Mesendoderm (in vitro differentiated cells): ENCODE measurements at places on chromosomes 5 and 9.

GRCh38 chr5:669111-669841, 23.9 kb downstream of the TPPP start:
- no peaks in the 10 kb centered on the region for H3K4me1 ChIP-seq
- DNase-seq: peak; percentile 49
- H3K36me3 ChIP-seq: no peaks in the 10 kb centered on the region
- H3K27me3 ChIP-seq: no peaks in the 10 kb centered on the region
- H3K27ac ChIP-seq: no peak overlapping the region
- no peak overlapping the region for H3K4me3 ChIP-seq

DNA sequence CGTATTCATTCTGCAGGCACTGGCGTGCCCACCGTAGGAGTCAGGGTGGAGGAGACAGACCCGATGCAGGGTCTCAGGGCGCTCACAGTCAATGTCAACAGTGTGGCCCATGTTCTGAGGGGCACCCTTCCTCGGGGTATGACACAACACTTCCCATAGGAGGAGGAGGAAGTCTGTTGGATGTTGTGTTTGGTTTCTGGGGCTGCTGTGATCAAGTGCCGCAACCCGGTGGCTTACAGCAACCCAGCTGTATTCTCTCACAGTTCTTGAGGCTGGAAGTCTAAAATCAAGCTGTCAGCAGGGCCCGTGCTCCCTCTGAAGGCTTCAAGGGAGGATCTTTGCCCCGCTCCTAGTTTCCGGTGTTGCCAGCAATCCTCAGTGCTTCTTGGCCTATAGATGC, 5.6 kb upstream of the HNRNPAB start:
- H3K4me3 ChIP-seq: no peak overlapping the region
- no peak for DNase-seq
- no peaks in the 10 kb centered on the region for H3K4me1 ChIP-seq
- no peak overlapping the region for H3K27ac ChIP-seq

DNA sequence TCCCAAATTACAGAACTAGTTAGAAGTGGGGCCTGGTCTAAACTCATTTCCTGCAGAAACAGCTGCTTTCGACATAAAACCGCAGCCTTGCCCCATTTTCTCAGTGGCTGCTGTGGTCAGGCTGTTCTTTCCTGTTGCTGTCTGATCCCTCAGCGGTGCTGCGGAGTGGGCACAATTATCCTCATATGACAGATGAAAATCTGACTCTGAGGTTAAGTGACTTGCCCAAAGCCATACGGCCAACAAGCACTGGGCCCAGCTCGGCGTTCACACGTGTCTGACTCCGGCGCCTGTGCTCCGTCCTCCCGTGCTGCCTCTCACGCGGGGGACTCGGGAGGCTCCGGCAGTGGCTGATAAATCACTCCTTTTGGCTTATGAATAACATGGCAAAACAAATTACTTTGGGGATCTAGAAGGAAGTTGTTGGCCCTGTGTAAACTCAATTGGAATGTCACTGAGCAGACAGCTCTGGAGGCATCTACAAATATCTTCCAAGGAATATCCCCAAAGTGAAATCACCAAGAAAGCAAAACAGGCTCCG, 142.6 kb upstream of the LMX1B start:
- H3K36me3 ChIP-seq: no peaks in the 10 kb centered on the region
- H3K27ac ChIP-seq: peak overlapping the region; percentile 14
- no peak for DNase-seq
- no peak overlapping the region for H3K4me3 ChIP-seq
- no peaks in the 10 kb centered on the region for H3K4me1 ChIP-seq

GRCh38 chr9:126965541-126966428, 51.2 kb downstream of the RALGPS1 start:
- DNase-seq: peak; percentile 70
- no peaks in the 10 kb centered on the region for H3K27me3 ChIP-seq
- no peak overlapping the region for H3K4me3 ChIP-seq
- H3K4me1 ChIP-seq: no peaks in the 10 kb centered on the region

GRCh38 chr9:114666851-114667250, 9.2 kb upstream of the TEX53 start:
- DNase-seq: no peak
- no peak overlapping the region for H3K4me3 ChIP-seq
- H3K36me3 ChIP-seq: no peaks in the 10 kb centered on the region
- no peaks in the 10 kb centered on the region for H3K4me1 ChIP-seq
- no peaks in the 10 kb centered on the region for H3K27me3 ChIP-seq

DNA sequence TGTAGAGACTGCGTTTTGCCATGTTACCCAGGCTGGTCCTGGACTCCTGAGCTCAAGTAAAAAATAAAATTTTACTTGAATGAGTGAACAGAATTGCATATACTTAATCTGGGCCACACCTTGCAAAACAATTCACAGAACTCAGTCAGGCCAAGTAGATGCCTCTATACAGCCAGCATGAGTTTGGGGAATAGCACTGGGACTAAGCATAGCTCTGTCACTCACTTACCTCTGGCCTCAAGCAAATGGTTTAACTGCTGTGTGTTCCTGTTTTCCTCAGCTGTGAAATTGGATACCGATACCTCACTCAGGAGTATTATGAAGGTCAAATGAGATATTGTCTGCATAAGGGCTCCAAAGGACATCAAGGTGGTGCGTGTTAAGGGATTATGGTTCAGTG, 10.9 kb upstream of the FRMPD1 start:
- H3K4me1 ChIP-seq: no peaks in the 10 kb centered on the region
- no peak overlapping the region for H3K4me3 ChIP-seq
- H3K36me3 ChIP-seq: no peaks in the 10 kb centered on the region
- no peak for DNase-seq
- no peak overlapping the region for H3K27ac ChIP-seq

DNA sequence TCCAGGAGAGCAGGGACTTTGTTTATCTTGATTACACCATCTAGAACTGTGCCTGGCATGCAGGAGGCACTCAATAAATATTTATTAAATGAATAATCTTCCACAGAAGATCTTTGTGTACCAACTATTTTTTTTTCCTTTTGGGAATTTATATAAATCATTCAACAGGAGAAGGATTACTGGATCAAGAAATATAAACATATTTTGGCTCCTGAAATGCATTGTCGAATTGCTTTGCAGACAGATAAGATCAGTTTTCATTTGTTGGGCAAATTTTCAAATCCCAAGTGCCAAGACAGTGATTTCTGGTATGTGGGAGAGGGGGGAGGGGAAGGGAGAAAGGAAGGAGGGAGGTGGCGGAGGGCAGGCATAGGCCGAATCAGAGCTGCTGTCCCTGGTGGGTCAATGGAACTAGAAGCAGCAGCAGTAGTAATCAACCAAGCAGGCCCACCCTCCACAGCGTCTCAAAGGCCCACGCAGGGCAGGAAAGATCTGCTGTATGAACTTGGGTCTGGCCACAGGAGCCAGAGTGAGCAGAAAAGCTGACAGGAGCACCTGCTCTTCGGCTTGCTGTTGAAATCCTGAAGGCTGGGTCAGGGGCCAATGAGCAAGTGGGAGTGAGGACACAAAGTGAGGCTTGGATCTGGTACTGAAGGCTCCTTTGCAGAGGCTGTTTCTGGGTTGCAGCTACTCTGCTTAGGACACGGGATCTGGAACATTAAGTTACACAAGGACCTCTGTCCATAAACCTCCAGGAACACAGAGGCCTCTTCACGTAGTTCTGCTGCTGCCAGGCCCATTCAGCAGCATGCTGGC, 15.8 kb upstream of the TRAF1 start:
- H3K27me3 ChIP-seq: no peaks in the 10 kb centered on the region
- H3K36me3 ChIP-seq: no peaks in the 10 kb centered on the region
- DNase-seq: peak; percentile 44
- no peak overlapping the region for H3K4me3 ChIP-seq
- peaks cover 2% of the 10 kb centered on the region for H3K4me1 ChIP-seq
- H3K27ac ChIP-seq: no peak overlapping the region

GRCh38 chr9:125749951-125750626, 2.9 kb downstream of the PBX3 start:
- peaks cover 3% of the 10 kb centered on the region for H3K4me1 ChIP-seq
- H3K36me3 ChIP-seq: no peaks in the 10 kb centered on the region
- no peaks in the 10 kb centered on the region for H3K27me3 ChIP-seq
- no peak overlapping the region for H3K4me3 ChIP-seq
- no peak overlapping the region for H3K27ac ChIP-seq
- no peak for DNase-seq

GRCh38 chr9:130268521-130269211, 3.1 kb downstream of the HMCN2 start:
- H3K27me3 ChIP-seq: no peaks in the 10 kb centered on the region
- no peak overlapping the region for H3K27ac ChIP-seq
- peak; percentile 71 for DNase-seq
- no peak overlapping the region for H3K4me3 ChIP-seq
- H3K36me3 ChIP-seq: no peaks in the 10 kb centered on the region
- peaks cover 5% of the 10 kb centered on the region for H3K4me1 ChIP-seq

- DNase-seq: no peak
- H3K27me3 ChIP-seq: no peaks in the 10 kb centered on the region
- no peak overlapping the region for H3K27ac ChIP-seq
- H3K4me1 ChIP-seq: no peaks in the 10 kb centered on the region
- H3K4me3 ChIP-seq: no peak overlapping the region
- peaks cover 1% of the 10 kb centered on the region for H3K36me3 ChIP-seq
Observed at GRCh38 chr5:72137826-72138409, 30.6 kb downstream of the MAP1B start.

DNA sequence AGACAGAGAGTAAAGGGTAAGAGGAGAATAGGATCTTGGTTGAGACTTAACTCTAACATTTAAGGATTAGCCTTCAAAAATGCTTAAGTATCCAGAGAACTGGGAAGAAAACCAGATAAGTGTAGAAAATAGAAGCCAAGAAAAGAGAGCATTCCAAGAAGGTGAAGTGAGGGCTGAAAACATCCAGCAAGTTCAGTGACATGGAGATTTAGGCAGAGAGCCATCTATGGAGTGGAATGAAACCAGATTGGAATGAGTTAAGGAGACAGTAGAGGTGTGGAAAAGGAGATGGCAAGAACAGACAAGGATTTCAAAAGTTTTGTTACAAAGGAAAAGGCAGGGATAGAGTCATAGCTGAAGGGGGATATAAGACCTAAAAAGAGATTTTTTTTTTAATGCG, 188.1 kb downstream of the TRPM3 start:
- no peaks in the 10 kb centered on the region for H3K27me3 ChIP-seq
- no peak for DNase-seq
- no peak overlapping the region for H3K27ac ChIP-seq
- no peaks in the 10 kb centered on the region for H3K4me1 ChIP-seq
- H3K4me3 ChIP-seq: no peak overlapping the region

DNA sequence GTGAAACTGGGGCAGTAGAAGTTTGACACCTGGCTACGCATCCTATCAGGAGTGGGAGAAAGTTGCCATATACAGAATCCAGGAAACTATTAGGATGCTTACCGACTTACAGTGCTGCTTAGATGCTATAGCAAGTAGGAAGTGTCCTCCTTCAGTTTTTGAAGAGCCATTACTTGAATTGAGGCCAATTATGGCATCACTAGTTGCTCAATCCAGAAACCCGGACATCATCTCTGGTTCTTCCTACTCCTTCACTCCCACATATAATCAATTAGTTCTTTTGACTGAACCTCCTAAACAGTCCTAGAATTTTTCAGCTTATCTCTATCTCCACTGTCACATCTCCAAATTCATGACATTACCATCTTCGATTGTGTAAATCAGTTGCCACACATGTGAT, 41.8 kb upstream of the UGCG start:
- no peak for DNase-seq
- no peaks in the 10 kb centered on the region for H3K4me1 ChIP-seq
- H3K27me3 ChIP-seq: no peaks in the 10 kb centered on the region
- no peaks in the 10 kb centered on the region for H3K36me3 ChIP-seq
- H3K27ac ChIP-seq: no peak overlapping the region

DNA sequence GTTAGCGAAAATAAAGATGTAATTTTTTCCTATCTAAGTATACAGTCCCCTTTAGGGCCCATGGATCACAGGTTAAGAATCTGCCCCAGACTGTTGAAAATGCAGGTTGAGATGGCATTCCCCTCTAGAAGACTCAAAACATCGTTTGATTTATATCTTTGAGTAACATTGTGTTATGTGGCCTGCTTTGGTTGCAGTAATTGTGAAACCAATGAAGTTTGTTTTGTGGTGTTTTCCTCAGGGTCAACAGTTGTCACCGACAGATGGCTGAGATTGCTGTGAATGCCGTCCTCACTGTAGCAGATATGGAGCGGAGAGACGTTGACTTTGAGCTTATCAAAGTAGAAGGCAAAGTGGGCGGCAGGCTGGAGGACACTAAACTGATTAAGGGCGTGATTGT, 7.8 kb downstream of the CCT5 start:
- H3K4me1 ChIP-seq: no peaks in the 10 kb centered on the region
- DNase-seq: no peak
- no peak overlapping the region for H3K4me3 ChIP-seq
- H3K27me3 ChIP-seq: no peaks in the 10 kb centered on the region
- H3K36me3 ChIP-seq: peaks cover 31% of the 10 kb centered on the region

DNA sequence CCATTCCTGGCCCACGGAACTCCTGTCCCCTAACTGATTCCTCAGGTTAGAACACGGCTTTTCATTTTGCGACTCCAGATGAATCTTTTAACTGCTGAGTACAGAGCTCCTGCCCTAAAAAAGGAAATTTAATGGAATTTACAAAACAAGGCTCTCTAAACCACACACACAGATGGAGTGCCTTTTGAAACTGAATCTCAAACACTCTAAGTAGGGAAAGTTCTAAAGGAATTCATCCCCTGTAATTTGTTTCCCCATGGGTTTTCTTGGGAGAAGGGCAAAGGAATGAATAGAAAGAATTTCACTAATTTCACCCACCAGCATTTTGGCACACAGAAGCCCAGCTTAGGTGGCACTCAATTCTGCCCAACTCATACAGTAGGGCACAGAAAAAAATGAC, 106.5 kb downstream of the THBS4 start:
- peaks cover 6% of the 10 kb centered on the region for H3K4me1 ChIP-seq
- H3K27ac ChIP-seq: peak overlapping the region; percentile 52
- H3K36me3 ChIP-seq: peaks cover 1% of the 10 kb centered on the region
- no peak overlapping the region for H3K4me3 ChIP-seq
- no peaks in the 10 kb centered on the region for H3K27me3 ChIP-seq

DNA sequence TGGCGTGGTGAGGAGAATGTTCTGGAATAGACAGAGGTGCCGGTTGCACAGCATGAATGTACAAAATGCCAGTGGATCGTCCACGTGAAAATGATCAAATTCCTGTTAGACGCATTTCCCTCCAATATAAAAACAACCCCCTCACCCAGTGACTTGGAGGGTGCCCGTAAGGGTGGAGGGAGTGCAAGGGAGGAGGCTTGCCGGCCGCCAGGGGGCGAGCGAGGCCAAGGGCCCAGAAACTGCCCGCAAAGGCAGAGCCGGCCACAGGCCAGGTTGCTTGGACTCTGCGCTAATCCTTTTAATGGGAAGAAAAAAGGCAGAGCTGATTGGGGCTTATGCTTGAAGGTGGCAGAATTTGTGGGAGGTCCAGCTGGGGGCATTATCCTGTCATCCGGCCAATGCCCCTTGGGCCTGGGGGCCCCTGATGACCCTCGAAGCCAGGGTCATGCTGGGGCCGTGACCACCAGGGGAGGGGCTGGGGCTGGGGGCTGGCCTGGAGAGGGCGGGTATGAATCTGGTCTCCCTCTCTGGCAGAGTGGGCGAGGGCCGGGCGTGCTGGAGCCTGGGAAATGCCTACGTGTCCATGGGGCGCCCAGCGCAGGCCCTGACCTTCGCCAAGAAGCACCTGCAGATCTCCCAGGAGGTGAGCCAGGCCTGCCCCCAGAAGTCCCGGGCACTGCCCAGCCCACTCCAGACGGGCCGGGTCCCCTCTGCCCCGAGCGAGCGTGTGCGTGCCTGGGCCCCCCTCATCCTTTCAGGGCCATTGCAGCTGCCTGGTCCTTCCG, 12.0 kb downstream of the GPSM1 start:
- no peaks in the 10 kb centered on the region for H3K36me3 ChIP-seq
- no peaks in the 10 kb centered on the region for H3K4me1 ChIP-seq
- no peaks in the 10 kb centered on the region for H3K27me3 ChIP-seq
- peak; percentile 79 for DNase-seq
